ENCODE measurements at places on chromosomes 3 and 15.

DNA sequence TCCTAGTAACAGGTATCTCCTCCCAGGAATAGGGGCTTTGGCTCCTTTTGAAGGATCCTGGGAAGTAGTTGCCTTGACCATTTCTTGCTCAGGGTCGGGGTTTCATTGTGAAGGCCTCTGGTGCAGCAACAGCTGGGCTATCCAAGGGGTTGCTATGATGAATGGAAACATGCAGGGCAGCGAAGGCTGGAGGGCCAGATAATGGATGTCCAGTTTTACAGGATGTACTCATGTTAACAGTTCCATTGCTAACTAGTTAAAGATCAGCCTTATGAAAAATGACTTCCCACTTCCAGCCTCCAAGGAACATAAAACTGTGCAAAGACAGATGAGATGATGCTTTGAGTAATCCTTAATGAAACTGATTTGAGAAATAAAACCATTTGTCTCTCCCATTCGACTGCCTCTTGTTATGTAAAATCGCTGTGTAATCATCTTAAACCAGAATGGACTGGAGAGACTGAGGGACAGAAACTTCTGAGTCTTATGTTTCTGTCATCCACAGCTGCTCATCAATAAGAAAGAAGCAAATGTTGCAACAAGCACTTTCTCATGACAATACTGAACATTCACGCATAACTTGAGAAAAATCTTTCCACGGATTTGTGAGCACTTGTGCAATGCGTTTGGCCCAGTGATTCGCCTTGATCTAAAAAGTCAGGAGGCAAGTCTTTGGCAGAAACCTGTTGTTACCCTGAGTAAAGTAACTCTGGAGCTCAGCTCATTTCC lies 473.5 kb upstream of the RGMA start:
- DNase-seq = no peak

DNA sequence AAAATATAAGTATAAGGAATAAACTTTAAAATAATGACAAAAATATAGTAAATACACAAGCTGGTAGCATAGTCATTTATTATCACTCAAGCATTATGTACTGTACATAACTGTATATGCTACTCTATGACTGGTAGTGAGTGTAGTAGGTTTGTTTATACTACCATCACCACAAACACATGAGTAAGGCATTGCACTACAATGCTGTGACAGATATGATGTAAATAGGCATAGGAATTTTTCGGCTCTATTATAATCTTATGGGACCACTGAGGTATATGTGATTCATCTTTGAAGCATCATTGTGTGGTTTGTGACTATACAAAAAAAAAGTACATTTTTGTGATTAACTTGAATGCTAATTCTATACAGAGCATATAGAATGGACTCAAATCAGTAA lies 35.3 kb upstream of the FBN1 start:
- DNase-seq = no peak

DNA sequence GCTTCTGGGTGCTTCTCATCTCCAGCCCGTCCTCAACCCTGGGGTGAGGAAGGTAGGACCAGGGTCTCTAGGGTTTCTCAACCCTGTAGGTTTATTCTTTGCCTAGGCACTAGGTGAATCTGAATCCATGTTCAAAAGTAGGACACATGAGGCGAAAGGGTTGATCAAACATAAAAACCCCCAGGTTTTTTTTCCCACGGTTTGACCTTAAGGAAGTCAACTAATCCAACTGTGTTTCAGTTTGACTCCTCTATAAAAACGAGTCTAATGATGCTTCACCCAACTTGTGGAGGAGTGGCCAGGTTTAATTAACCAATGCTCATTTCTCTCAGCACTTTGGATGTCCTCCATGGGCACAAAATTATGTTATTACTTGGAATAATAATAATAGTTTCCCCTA lies 335.9 kb upstream of the ICE2 start:
- DNase-seq = no peak

- no peak for DNase-seq
Observed at GRCh38 chr3:134625462-134625861, 25.4 kb downstream of the KY start.

- DNase-seq = no peak
Observed at GRCh38 chr3:38334142-38335055, 12.2 kb upstream of the XYLB start.

- DNase-seq = no peak
Observed at GRCh38 chr3:46861605-46862368, 1.5 kb downstream of the MYL3 start.

- no peak for DNase-seq
Observed at GRCh38 chr3:197023241-197023997, 6.2 kb downstream of the MELTF start.

GRCh38 chr3:40477666-40478065 lies 744 bp downstream of the ZNF619 start:
- DNase-seq = no peak

DNA sequence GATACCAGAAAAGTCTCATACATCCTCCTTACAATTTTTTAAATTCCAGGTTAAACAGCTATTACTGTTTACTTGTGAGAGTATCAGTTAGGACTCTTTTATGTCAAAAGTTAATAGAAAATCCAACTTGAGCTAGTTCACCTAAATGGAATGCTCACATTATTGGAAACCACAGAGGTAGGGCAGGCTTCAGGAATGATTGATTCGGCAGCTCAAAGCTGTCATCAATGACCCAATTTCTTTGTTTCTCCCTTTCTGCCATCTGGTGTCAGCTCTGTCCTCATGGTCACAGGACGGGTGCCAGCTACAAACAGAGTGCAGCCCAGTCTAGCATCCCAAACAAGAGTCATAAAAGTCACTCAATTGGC lies 32.2 kb downstream of the CFAP20DC start:
- DNase-seq = no peak

- DNase-seq = no peak
Observed at GRCh38 chr3:175777965-175778364, 918.8 kb downstream of the NAALADL2 start.

- DNase-seq = no peak
Observed at GRCh38 chr3:19937459-19938294, 3.7 kb upstream of the EFHB start.

GRCh38 chr3:11290743-11291680 lies 18.8 kb downstream of the ATG7 start:
- DNase-seq = no peak

DNA sequence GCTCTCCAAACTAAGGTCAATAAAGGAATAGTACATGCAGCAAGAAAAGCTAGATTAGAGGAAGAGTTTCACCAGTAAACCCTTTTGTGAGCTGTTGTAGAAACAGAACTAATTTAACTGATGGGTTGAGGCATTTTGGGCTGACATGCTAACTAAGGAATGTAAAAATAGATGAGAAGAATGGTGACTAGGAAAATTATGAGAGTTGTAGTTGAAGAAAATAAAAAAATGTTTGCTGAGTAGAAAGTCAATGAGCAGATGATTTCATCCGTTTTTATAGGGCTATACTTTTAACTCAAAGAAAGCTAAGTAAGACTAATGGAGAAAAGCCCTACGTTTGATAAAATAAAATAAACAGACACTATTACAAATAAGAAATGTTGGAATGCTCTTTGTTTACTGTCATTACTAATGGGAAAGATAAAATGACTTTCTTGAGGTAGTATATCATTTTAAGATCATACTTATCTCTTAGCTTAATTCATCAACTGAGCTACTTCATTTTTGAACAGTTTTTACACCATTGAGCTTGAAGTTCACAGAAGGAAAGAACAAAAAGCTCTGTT lies 209.4 kb upstream of the DPH6 start:
- DNase-seq = no peak

GRCh38 chr15:66999046-66999968 lies 66.1 kb upstream of the SMAD3 start:
- no peak for DNase-seq

DNA sequence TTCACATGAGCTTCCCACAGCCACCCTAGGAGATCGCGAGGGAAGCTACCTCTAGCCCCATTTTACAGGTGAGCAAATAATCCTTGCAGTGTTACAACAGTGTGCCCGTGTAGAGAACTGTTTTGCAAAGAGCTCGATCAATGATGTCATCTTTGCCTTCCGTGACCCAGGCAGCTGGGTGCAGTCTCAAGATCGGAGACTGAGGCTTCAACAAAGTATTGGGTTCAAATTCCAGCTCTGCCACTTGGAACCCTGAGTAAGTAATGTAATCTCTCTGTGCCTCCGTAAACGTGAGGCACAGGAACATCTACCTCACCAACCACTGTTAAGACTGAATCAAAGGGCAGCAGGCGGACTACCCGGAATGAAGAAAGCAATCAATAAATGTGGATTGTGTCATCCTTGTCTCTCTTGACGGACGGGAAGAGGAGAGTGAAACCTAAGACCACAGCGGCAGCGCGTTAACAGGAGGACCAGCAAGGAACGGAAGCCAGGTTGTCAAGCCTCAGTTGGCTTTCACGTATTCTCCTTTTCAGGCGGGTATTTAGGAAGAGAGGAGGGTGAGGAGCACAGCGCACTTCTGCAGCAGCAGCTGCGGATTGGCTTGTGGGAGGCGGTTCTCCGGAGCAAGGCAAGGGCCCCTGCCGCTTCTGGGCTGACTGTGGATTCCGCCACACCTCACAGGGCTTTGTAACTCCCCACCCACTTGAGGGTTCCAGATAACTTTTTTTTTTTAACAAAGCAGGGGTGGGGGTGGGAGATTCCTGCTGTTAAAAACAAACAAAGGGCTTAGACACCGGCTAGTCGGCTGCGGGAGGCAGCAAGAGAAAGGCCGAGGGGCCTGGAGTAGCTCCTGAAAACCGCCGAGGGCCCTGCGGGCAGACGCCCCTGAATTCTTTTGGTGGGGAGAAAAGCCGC lies 1.5 kb upstream of the SMAD3 start:
- DNase-seq = no peak

DNA sequence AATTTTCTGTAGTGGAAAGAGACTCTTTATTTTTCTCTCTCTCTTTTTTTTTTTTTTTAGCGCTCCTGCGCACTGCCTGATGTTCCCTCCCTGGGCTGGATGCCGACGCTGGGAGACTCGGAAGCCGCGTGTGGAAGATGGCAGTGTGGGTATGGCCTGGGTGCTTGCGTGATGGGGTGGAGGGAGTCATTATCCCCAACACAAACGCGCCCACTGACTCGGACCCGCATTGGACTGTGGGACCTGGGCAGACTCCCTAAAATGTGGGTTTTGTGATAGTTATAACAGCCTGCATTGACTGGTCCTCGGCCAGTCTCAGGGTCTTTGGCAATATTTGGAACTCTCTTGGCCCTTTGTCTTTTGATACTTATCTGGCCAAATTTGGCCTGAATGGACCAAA lies 157.9 kb downstream of the TJP1 start:
- DNase-seq = no peak

DNA sequence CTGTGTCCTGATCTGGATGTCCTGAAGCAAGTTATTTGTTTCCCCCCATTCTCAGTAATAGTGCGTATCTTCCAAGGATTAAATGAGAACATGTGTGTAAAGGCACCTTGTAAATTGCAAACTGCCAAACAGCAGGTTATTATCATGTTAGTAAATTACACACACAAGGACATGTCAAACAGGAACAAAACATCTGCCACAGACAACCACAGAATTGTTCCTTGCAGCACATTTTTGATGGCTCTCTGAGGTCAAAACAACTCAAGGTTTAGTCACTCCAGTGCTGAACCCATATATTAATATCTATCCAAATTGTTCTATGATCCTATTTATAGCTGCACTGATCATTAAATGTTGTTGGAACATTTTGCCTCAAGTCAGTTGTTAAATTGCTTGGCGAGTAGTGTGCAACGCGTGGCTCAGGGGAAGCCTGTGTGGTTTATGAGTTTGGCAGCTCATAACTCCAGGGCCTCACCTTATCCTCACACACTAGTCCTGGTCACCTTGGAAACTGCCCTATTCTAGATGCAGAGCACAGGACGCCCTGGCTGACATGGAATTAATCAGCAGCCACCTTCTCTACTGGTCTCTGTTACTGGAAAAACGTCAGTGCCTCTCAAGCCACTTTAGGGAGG lies 46.3 kb upstream of the CDV3 start:
- no peak for DNase-seq

- DNase-seq = no peak
Observed at GRCh38 chr3:28462866-28463265, 114.2 kb upstream of the AZI2 start.

DNA sequence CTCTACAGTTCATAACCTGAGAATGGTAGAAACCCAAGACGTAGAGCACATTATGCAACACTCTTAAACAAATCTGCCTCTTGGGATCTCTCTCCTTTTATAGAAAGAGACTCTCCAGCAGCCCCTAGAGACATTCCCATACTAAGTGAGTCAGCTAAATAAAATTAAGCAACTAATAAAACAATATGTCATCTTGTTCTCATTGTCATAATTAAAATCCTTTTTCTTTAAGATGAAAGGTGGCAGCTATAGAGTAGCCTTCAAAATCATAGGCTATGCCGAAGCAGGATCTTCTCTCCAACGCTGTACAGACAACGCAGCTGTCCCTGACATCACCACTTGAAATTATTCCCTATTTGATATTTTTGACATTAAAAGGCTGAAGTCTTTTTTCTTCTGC lies 790.0 kb downstream of the FHIT start:
- DNase-seq = no peak

DNA sequence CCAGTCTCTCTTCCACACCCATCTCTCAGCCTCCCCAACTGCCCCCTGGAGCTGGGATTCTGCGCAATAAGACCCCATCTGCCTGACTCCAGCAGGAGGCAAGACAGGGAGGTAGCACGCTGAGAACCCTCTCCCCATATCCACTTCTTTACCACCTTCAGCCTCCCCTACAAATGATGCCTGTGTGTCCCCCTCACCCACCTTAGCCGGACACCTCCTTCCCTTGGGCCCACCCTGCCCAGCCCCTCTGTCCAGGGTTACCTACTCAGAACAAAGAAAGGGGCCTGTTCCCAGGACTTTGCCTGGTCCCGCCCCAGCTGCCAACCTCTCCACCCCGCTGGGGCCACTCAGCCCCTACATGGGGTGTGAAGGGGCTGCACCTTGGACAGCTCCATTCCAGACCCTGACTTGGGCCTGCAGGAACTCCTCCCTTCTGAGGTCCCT lies 40.8 kb upstream of the ATP2B2 start:
- no peak for DNase-seq

DNA sequence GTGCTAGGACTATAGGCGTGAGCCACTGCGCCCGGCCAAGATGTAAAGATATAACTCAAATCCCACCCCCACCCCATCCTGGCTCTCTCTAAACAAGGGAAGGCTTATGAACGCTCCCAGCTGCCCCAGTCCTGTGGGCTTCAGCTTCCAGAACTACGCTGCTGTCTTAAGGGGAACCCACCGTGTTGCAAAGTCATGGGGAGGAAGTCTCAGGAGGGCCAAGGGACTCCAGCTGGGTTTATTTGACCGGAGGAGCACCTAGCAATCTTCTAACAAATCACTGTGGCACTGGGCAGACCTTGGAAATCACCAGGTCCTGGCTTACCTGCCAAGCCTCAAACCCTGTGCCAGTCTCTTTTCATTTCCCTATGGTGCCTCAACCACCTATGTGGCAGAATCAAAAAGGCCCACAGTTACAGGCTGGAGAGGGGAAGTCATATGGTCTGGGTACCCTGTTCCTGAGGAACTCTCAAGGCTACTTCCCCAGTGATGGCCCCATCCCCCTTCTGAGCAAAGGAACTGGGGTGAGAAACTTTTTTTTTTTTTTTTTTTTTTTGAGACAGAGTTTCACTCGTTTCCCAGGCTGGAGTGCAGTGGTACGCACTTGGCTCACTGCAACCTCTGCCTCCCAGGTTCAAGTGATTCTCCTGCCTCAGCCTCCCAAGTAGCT lies 83.4 kb downstream of the RBPMS2 start:
- no peak for DNase-seq

- no peak for DNase-seq
Observed at GRCh38 chr15:43524254-43524845, 6.9 kb downstream of the MAP1A start.

All from right renal pelvis (tissue), 4 donors.